A673 (cell line): ENCODE measurements at places on chromosomes 2 and 18.
A peak's percentile ranks its signal among the peaks of the same experiment; 100 is the strongest.

DNA sequence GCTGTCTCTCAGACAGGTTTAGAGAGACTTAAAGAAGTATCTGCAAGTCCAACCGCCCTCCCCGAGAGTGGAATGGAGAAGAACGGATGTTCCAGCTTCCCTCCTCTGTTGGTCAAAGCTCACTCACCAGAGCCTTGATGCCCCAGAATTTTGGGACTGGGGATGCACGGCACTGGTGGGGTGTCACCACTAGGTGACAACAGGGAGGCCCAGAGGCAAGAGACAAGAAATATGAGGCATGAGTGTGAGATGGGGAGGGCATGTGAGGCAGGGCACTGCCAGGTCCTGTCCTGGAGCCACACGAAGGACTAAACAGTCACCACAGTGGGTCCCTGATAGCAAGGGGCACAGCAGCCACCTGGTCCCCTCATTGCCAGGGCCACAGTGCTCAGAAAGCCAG, 35.1 kb upstream of the SH3BP4 start:
- H3K4me1 ChIP-seq: peaks cover 18% of the 10 kb centered on the region
- H3K36me3 ChIP-seq: no peaks in the 10 kb centered on the region
- no peak for DNase-seq
- no peak overlapping the region for H3K4me3 ChIP-seq
- peak overlapping the region; percentile 65 for H3K27ac ChIP-seq

DNA sequence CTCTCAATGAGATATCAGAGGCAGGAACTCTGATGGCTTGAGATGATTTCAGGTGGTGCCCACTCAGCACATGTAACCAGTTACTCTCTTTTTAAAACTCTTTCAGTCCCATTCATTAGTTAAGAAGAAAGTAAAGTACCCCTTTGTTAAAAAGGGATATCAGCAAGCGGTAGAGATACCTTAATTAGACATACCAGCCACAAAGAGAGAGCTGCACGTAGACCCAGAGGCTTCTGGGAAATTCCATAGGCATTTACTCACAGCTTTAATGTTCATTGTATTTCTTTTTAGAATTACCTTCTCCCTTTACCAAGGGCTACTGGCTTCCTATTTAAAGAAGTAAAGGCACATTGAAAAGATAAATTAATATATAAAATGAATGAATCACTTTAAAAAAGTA, 63.3 kb downstream of the LYPD6B start:
- no peaks in the 10 kb centered on the region for H3K36me3 ChIP-seq
- DNase-seq: no peak
- H3K4me3 ChIP-seq: no peak overlapping the region
- no peak overlapping the region for H3K27ac ChIP-seq
- H3K4me1 ChIP-seq: no peaks in the 10 kb centered on the region
- H3K27me3 ChIP-seq: no peaks in the 10 kb centered on the region

DNA sequence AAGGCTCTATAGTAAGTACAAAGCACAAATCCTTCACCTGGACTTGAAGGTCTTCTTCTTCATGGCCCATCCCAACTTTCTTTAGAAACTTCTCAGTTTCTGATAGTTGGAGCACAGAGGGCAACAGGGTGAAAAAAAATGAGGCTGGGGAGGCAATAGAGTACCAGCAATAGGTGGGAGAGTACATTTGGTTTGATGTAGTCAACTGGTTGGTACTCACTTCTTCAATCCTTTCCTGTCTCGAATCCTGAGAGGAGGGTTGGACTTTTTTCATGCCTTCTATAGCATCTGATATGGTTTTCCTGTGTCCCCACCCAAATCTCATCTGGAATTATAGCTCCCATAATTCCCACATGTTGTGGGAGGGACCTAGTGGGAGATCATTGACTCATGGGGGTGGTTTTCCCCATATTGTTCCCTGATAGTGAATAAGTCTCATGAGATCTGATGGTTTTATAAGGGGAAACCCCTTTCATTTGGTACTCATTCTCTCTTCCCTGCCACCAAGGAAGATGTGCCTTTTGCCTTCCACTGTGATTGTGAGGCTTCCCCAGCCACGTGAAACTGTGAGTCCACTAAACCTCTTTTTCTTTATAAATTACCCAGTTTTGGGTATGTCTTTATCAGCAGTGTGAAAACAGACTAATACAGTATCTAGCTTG, 75.9 kb upstream of the LCLAT1 start:
- H3K27ac ChIP-seq: no peak overlapping the region
- H3K4me3 ChIP-seq: no peak overlapping the region
- no peaks in the 10 kb centered on the region for H3K36me3 ChIP-seq

GRCh38 chr2:83063511-83063910, 1395.6 kb downstream of the SUCLG1 start:
- H3K4me3 ChIP-seq: no peak overlapping the region
- H3K27ac ChIP-seq: no peak overlapping the region
- H3K36me3 ChIP-seq: no peaks in the 10 kb centered on the region
- H3K4me1 ChIP-seq: no peaks in the 10 kb centered on the region
- H3K27me3 ChIP-seq: no peaks in the 10 kb centered on the region
- DNase-seq: no peak

DNA sequence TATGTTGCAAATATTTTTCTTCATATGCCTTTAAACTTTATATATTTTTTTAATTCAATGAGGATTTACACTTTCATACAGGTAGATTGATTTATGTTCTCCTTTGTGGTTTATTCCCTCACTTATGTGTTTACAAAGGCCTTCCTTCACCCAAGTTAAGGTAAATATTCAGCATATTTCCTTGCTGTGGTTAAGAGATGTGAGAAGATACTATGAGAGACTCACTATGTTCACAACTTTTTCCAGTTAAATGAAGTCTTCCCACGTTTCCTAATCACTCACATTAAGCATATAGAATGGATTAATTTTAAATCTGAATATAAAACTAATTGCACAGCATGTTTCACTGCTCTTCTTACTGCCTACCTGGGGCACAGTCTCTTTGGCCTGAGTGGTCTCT, 597 bp downstream of the PECR start:
- peaks cover 11% of the 10 kb centered on the region for H3K4me1 ChIP-seq
- H3K4me3 ChIP-seq: peak overlapping the region; percentile 76
- DNase-seq: no peak
- H3K27ac ChIP-seq: peak overlapping the region; percentile 72
- no peaks in the 10 kb centered on the region for H3K27me3 ChIP-seq

- no peaks in the 10 kb centered on the region for H3K27me3 ChIP-seq
- no peak overlapping the region for H3K27ac ChIP-seq
- peaks cover 14% of the 10 kb centered on the region for H3K4me1 ChIP-seq
Observed at GRCh38 chr2:122635686-122636085, 880.2 kb downstream of the TSN start.

- DNase-seq: no peak
- H3K36me3 ChIP-seq: no peaks in the 10 kb centered on the region
- no peaks in the 10 kb centered on the region for H3K27me3 ChIP-seq
- H3K27ac ChIP-seq: no peak overlapping the region
Observed at GRCh38 chr2:202423139-202423538, 47.0 kb downstream of the BMPR2 start.

DNA sequence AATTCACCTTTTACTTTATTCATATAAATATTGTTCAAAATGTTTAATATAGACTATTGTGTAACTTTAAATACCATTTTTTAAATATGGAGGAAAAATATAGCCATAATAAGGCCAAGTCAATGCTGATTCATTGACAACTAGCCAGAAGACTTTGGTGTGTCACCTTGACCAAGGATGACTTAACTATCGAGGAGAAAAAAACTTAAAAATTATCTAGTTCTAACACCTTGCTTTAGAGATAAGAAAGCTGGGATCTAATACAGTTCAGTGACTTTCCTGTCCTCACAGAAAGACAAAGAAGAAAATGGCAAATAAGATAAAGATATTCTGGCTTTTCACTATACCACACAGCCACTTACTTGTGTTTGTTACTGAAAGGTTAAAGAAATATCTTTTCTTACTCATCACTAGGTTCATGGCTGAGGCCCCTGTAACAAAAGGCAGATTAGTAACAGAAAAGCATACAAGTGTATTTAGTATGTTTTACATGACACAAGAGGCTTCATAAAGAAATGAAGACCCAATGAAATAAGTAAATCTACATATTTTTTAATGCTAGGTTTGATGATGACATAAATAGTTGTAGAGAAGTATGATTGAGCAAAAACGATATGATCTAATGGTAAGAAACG, 65.9 kb upstream of the LRRTM1 start:
- no peak overlapping the region for H3K4me3 ChIP-seq
- no peaks in the 10 kb centered on the region for H3K4me1 ChIP-seq
- DNase-seq: no peak
- H3K36me3 ChIP-seq: no peaks in the 10 kb centered on the region
- H3K27ac ChIP-seq: no peak overlapping the region

DNA sequence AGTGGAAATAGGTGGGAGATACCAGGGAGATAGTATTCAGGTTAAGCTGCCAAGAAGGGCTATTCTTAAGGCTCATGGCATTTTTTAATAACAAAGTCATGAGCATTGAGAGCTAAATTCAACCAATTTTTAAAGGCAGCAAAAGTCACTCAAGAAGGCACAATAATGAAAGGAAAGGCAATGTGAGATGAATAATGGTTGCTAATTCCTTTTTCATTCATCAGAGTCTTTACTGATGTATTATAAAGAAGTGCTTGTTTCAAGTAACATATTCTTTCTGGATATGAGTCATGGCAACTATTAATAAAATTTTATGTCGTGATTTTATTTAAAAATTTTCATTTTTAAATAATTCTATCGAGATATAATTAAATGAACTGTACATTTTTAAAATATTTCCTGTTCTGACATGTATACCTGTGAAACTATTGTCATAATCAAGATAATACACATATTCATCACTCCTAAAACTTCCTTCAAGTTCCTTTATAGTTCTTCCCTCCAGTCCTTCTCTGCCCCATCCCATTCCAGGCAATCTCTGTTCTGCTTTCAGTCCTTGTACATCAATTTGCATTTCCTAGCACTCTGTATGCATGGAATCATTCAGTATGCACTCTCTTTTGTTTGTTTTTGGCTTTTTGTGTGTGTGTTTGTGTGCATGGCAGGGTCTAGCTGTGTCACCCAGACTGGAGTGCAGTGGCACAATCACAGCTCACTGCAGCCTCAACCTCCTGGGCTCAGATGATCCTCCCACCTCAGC, 40.8 kb downstream of the VWC2L start:
- no peak overlapping the region for H3K4me3 ChIP-seq
- DNase-seq: no peak
- no peaks in the 10 kb centered on the region for H3K4me1 ChIP-seq
- no peaks in the 10 kb centered on the region for H3K36me3 ChIP-seq
- no peak overlapping the region for H3K27ac ChIP-seq

DNA sequence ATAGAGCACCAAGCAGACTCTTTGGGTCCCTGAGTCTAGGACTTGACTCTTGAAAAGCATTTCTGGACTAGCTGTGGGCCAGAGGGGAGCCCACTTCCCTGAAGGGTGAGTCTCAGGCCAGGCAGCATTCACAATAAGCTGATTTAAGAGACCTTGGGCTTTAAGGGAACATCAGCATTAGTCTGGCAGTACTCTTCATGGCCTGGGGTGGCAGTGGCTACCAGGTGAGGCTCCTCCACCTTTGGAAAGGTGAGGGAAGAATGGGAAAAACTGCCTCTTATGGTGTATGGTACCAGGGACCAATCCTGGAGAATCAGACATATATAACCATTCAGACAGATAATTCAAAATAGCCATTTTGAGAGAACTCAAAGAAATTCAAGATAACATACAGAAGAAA, 599.9 kb upstream of the POU3F3 start:
- H3K27ac ChIP-seq: no peak overlapping the region
- H3K27me3 ChIP-seq: no peaks in the 10 kb centered on the region
- DNase-seq: no peak

DNA sequence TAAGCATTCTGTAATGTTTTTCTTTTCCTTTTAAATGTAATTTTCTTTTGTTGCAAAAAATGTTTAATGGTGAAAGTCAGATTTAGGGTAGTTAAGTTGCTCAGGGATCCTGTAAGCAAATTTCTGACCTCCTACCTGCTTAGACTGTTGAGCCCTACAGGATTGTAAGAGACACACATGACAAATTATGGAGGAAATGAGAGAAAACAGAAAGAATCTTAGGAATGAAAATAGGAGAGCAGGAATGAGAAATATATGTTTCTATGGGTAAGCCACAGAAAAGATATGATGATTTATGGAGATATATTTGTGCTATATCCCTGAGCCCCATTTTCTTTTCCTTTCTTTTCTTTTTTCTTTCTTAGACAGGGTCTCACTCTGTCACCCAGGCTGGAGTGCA, 28.3 kb downstream of the CYBRD1 start:
- DNase-seq: no peak
- H3K27me3 ChIP-seq: no peaks in the 10 kb centered on the region
- H3K4me1 ChIP-seq: peaks cover 9% of the 10 kb centered on the region

DNA sequence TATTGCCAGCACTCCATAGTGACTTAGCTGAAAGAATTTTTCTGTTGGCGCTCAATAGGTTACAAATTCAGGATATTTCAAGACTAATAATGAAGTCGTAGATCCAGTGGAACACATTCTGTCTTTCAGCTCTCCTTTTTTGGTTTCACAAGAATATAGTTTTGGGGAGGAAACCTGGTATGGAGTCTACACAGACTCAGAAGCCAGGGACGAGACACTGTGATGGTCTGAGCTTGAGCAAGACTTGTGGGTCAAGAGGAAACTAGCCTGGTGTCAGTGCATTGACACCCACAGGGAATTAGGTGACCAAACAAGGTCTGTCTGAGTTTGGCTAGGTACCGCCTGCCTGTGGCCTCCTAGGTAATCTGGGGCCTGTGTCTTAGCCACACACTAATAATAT, 26.9 kb downstream of the ARL4C start:
- no peaks in the 10 kb centered on the region for H3K36me3 ChIP-seq
- no peak for DNase-seq
- H3K27ac ChIP-seq: no peak overlapping the region
- no peak overlapping the region for H3K4me3 ChIP-seq
- H3K4me1 ChIP-seq: no peaks in the 10 kb centered on the region

- no peak for DNase-seq
- no peaks in the 10 kb centered on the region for H3K36me3 ChIP-seq
- H3K4me1 ChIP-seq: peaks cover 20% of the 10 kb centered on the region
- no peak overlapping the region for H3K4me3 ChIP-seq
- no peaks in the 10 kb centered on the region for H3K27me3 ChIP-seq
Observed at GRCh38 chr18:24052053-24052452, 37.5 kb downstream of the TTC39C start.

DNA sequence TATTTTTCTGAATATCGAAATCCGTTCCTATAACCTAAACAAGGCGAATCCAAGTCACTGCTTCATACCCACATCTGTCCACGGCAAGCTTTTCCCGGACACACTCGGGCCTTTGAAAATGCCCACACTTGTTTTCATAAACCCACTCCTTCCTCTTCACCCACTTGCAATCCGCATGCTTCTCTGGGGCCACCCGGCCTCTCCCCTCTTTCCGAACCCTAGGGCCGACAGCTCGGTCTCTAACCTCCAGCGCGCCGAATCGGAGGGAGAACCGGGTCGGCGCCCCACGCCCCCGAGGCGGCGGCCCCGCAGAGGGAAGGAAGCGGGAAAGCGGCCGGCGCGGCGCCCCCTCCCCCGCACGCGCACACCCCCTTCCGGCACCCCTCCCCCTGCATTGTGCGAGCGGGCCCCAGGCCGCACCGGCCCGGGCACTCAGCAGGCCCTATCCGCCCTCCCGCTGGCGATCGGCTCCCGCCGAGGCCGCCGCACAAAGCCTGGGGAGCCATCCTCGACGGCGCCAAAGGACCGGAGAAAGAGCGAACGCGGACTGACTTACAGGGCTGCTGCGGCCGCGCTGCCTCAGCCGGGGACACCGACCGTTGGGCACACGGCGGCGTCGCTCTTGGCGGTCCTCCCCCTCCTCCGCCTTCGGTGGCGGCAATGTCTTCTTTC, 467 bp downstream of the PUM2 start:
- H3K4me3 ChIP-seq: peak overlapping the region; percentile 94
- H3K36me3 ChIP-seq: no peaks in the 10 kb centered on the region
- H3K27ac ChIP-seq: peak overlapping the region; percentile 96
- no peaks in the 10 kb centered on the region for H3K27me3 ChIP-seq
- peaks cover 36% of the 10 kb centered on the region for H3K4me1 ChIP-seq

GRCh38 chr2:23346781-23347180, 38.2 kb upstream of the KLHL29 start:
- no peak for DNase-seq
- H3K4me1 ChIP-seq: no peaks in the 10 kb centered on the region
- H3K27me3 ChIP-seq: peaks cover 17% of the 10 kb centered on the region
- H3K4me3 ChIP-seq: no peak overlapping the region
